CD4-positive, alpha-beta T cell treated with Interleukin-15 for 4 hours (primary cell): ENCODE measurements at places on chromosomes 12 and 14.

DNA sequence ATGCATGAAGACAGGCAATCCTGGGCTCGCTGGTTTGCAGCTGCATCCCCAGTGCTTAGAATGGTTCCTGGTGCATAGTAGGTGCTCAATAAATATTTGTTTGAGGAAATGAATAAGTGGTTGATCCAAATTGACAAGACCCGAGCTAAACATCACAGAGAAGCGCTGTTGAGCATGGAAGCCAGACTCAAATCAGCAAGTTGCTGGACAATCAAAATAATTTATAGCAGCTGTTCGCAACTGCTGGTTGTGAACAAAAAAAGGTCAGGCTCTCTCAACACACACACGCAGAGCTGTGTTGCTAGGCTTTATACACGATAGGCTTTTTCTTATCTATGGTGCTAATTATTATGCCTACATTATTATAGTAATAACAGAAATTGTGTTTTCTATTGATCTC, 190.2 kb downstream of the TBX5 start:
- no peak for DNase-seq

DNA sequence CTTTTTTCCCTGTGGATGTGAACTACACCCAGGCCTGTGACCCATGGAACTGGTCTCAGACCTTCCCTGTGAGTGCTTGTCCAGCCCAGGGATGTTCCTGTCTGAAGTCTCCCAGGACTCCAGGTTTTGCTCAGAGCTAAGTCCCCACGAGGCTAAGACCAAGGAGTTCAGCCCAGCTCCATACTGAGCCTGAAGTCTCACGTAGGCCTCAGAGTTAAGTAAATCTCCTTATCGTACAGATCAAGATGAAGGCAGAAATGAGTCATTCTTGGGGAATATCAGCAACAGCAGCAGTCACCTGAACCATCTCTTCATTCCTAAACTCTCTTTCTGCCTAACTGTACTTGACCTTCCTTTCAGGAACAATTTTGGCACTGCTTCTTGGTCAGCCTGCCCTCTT, 139.8 kb downstream of the ANO6 start:
- DNase-seq, result no peak

DNA sequence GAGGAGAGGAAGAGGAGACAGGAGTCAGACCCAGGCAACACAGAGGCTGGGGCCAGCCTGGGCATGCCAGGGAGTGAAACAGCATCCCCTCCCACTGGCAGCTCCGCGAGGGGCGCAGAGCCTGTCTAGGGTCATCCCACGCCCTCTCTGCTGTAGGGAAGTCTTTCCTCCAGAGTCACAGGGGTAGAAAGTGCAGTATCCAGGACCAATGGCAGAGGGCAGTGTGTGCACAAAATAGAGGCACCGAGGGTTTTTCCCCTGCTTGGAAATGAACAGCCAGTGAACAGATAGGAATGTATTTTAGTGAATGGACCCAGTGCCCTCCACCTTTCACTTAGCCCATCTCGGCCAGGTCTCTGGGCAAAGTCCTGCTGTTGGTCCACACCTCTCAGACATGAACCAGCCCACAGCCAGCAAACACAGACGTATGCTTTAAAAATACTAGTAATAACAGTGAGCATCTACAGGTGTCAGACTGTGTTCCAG, 9.4 kb upstream of the KRT74 start:
- peak; percentile 62 for DNase-seq

GRCh38 chr12:124888260-124888659, 24.6 kb upstream of the SCARB1 start:
- no peak for DNase-seq

DNA sequence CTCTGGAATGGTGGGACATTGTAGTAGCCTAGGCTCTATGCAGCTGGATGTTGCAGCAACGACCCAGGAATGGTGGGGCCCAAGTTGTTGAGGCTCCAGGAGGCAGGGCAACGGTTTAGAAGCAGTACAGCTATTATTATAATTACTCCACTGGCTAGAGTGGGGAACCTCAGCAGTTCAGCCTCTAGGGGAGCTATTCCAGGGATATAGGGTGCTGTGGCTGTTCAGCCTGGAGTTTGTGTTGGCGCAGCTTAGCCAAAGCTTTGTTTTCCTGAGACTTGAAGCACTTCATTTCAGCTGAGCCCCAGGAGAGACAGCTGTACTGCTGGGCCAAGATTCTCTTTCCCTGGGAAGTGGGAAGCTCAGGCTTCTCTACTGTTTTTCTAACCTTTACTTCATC, 1023.0 kb upstream of the ATXN7L3B start:
- no peak for DNase-seq

DNA sequence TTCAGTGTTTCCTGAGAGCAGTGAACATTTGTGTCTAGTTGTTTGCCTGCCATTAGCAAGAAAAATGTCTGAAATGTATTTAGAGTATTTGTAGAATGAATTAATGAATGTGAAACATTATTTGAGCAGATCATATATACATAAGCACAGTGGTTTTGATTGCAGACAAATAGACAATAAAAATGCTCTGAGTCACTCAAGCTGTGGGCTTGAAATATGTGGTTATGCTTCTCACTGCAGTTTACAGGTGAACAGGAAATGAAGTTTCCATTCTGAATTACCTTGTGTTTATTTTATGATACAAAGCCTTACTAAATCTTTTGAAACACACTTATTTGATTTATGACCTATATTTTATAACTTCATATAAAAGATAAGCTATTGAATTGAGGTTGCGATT, 827.7 kb downstream of the TMTC2 start:
- DNase-seq, result no peak

- DNase-seq, result no peak
Measured at GRCh38 chr14:67186789-67187584, 2.3 kb upstream of the GARIN2 start.

- DNase-seq, result no peak
Measured at GRCh38 chr12:69474456-69474855, 4.3 kb downstream of the FRS2 start.

DNA sequence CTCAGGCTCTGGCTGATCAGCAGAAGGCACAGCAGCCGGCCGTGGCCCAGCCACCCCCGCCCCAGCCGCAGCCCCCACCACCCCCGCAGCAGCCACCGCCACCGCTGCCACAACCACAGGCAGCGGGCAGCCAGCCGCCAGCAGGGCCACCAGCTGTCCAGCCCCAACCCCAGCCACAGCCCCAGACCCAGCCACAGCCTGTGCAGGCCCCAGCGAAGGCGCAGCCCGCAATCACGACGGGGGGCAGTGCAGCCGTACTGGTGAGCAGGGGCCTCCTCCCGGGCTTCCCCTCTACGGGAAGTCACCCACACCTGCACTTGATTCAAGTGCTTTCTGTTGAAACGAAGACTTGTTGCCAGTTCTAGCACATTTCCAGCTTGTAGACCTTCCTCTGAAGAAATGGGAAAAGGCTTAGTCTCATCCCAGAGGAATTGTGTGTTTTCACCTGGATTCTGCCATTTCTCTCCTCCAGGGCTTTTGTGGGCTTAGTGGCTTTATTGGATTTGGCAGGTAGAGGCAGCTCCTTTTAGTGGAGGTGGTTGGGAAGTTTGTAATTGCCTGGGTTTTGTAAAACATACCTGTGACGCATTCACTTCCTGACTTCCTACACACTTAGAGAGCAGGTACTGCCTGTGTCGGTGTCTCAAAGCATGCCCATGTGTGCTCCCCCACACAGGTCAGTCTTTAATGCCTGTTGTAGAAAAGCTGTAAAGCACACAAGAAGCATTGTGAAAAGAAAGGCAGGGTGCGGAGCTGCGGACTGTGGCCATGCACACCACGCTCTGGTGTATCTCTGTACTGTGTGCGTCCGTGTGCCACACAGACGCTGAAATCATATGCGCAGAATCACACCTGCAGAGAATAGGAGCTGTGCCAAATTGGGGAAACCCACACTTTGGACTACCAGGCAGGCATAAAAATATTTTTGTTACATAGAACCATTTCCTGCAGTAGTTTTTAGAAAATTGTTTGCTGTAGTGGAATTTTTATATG, 90.5 kb downstream of the DDX51 start:
- no peak for DNase-seq

GRCh38 chr12:24970177-24970576, 21.3 kb upstream of the BCAT1 start:
- no peak for DNase-seq

GRCh38 chr14:69129264-69129880, 23.5 kb downstream of the DCAF5 start:
- DNase-seq, result peak; percentile 81

DNA sequence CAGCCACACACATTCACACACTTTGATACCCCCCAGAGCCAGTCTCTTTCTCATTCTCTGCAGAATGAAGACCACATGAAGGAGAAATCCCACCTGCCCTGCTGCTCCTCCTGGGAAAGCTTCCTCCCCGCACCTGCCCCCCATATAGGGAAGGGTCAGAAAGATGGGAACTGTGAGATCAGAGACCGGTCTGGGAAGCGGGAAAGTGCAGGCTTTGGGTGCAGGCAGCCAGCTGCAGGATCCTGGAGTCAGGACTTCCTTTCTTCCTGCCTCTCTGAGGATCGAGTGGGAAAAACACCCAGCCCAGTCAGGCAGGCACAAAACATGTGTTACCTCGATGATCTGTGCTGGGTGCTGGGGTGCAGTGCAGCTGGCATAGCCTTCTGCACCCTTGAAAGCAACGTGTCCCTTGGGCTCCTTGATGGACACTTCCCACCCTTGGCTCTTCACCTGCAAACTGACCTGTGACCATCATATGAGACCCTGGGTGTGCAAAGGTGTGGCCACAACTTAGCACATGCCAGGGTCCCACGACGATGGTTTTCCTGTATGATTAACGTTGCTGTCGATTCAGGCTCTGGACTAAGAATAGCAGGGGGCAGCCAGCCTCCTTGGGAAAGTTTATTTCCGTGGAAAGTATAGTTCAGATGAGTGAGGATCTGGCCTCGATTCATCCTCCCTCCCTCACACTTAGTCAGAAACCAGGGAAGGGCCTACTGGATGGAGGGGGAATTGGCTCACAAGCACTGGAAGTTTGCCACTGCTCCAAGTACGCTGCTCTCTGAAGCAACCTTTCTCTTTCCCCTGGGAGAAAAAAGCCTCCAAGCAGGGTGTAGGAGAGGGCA, 105.4 kb upstream of the MED13L start:
- DNase-seq, result no peak

GRCh38 chr14:62301911-62302310, 539.7 kb downstream of the SNAPC1 start:
- no peak for DNase-seq

DNA sequence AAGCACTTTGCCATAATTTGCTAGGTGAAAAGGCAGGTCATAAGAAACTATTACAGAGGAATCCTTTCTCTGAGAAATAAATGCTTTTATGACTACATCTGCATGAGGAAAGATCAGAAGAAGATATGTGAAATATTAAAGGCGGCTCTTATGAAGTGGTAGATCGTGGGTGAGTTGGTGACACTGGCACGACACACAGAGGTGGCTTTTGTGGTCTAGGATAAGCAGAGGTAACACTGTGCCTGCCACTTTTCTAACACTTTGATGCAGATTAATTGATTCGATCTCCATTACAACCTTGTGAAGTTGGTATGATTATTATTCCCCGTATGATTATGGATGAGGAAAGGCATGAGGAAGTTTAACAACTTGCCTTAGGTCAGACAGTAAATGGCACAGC, 60.0 kb upstream of the ELK3 start:
- DNase-seq, result no peak

GRCh38 chr12:68932961-68933893, at the start of gene CPM:
TSS of gene CPM (minus strand) at chr12:68933171. CDS start at chr12:68932837, 334 bp downstream.
- peak; percentile 56 for DNase-seq

DNA sequence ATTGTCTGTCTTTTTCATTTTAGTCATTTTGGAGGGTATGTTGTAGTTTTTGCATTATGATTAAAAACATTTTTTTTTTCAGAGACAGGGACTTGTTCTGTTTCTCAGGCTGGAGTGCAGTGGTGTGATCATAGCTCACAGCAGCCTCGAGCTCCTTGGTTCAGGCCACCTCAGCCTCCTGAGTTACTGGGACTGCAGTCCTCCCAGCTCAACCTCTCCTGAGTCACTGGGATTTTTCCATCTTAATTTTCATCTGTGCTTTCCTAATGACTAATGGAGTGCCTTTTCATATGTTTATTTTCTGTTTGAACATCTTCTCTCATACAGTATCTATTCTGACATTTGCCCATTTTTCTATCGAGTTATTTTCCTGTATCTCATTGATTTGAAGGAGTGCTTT, 52.6 kb downstream of the DYRK2 start:
- DNase-seq, result no peak

DNA sequence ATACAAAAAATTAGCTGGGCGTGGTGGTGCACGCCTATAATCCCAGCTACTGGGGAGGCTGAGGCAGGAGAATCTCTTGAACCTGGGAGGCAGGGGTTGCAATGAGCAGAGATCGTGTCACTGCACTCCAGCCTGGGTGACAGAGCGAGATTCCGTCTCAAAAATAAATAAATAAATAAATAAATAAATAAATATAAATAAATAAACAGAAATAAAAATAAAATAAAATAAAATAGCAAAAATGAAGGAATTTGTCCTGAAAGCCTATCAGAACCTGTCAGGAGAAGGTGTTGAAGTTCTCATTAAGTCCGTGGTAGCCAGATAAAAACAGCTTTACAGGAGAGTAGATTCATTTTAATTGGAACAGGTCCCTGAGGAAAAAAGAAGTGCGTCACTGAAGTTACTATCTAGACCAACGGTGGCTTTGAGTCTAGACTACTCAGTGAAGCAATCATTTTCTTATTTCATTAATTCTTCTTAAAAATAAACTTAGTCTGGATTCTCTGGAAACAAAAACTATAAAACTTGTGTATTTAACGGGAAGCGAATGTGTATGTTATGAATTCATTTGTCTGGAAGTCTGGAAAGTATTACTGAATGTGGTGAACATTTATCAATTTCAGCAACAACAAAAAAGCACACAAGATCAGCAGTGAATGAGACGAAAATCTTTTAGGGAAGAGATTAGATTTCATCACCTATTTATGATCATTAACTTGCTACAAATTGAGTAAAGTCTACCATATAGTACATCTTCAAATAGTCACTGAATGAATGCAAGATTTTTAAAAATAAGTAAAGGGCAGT, 248.5 kb upstream of the PDE3A start:
- DNase-seq, result no peak

DNA sequence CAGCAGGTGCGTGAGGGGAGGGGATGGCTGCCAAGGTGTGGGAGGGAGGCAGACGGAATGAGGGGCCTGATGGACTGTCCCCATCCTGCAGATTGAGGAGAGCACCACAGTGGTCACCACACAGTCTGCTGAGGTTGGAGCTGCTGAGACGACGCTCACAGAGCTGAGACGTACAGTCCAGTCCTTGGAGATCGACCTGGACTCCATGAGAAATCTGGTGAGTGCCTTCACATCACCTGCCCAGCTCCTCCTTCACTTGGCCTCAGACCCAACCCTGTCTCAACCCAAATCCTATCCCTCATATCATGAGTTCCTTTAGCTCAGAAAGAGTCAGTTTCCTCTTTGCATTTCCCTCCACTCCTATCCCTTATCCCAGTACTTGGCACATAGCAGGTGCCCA, 2.7 kb downstream of the KRT18 start:
- DNase-seq, result no peak

GRCh38 chr12:59149995-59150642, 229.8 kb upstream of the LRIG3 start:
- DNase-seq, result peak; percentile 25

- peak; percentile 72 for DNase-seq
Measured at GRCh38 chr14:49946320-49947141, 53.6 kb downstream of the ARF6 start.

- DNase-seq, result no peak
Measured at GRCh38 chr12:20305470-20305869, 62.9 kb upstream of the PDE3A start.

- DNase-seq, result no peak
Measured at GRCh38 chr12:50394469-50395029, 1.9 kb downstream of the FAM186A start.

GRCh38 chr12:105166736-105167135, 59.2 kb downstream of the WASHC4 start:
- DNase-seq, result no peak

- no peak for DNase-seq
Measured at GRCh38 chr12:71262466-71262865, 104.7 kb upstream of the TSPAN8 start.
